CD4-positive, CD25-positive, alpha-beta regulatory T cell (primary cell): ENCODE measurements at places on chromosomes 5 and 9.

DNA sequence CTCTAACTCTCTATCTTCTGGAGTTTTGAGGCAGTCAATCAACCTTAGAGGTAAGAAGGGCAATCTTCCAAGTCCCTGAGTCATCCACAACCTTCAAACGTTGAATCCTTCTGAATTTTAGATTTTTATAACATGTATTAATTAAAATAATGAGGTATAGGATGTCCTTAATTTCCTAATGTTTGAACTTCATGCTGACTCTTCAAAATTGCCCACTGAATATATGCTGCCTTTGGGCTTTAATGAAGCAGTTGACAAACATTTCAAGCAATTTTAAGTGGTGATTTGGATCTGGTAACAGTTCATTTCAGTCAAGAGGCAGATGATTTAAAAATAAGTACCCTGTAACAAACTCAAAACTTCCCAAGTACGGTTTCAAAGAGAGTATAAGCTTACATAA lies 26.0 kb downstream of the ERP44 start:
- no peak for DNase-seq

DNA sequence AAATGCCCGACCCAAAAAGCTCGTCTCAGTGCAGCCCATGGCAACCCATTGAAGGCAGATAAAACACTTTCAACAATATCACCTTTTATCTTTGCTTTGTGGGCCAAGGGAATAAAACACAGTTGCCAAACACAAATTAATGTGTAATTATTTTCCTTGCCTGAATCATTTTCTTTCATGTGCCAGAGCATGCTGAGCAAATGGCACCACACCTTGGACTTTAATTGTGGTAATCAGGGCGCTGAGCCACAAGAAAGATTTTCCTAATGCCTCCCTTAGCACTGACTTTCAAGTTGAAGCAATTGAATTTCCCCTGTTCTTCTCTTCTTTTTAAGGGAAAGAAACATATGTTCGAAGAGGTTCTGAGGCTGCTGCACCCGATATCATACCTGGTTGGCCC lies 297.1 kb upstream of the MSX2 start:
- no peak for DNase-seq

DNA sequence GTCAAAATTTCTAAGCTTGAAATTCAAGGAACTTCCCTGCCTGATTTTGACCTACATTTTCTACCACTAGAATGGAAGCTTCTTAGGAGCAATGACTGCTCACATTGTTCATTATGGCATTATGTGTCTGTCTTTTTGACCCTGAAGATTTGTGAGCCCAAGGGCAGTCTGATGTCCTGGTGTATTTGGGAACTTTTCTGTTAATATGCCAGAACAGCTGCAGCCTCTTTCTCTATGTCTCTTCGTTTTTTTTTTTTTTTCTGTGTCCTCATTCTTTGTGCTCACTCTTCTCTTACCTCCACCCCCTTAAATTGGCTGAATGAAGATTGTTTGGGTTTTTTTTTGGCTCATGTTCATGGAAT lies 34.8 kb upstream of the TMC1 start:
- no peak for DNase-seq

DNA sequence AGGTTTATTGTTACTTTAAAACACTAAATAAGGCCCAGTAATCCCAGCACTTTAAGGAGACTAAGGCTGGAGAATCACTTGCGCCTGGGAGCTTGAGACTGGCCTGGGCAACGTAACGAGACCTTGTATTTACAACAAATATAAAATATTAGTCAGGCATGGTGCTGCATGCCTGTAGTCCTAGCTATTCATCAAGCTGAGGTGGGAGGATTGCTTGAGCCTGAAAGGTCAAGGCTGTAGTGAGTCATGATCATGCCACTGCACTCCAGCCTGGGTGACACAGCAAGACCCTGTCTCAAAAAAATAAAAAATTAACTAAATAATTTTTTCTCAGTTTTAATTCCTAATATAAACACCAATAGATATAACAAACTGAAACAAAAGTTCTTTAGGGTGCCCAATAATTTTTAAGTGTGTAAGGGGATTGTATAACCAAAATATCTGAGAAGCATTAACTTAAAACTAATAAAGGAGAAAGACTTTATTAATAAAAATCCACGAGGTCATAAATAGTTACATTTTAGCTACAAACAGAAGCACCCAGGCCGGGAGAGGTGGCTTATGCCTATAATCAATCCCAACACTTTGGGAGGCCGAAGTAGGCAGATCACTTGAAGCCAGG lies 32.7 kb downstream of the FAM13B start:
- no peak for DNase-seq

GRCh38 chr9:98551511-98552286 lies 157.0 kb downstream of the GABBR2 start:
- no peak for DNase-seq

GRCh38 chr5:157026789-157027424 lies 32.0 kb downstream of the HAVCR1 start:
- DNase-seq, result no peak

- DNase-seq, result no peak
These were observed 243.6 kb downstream of the FANCC start for GRCh38 chr9:95073918-95074317.

DNA sequence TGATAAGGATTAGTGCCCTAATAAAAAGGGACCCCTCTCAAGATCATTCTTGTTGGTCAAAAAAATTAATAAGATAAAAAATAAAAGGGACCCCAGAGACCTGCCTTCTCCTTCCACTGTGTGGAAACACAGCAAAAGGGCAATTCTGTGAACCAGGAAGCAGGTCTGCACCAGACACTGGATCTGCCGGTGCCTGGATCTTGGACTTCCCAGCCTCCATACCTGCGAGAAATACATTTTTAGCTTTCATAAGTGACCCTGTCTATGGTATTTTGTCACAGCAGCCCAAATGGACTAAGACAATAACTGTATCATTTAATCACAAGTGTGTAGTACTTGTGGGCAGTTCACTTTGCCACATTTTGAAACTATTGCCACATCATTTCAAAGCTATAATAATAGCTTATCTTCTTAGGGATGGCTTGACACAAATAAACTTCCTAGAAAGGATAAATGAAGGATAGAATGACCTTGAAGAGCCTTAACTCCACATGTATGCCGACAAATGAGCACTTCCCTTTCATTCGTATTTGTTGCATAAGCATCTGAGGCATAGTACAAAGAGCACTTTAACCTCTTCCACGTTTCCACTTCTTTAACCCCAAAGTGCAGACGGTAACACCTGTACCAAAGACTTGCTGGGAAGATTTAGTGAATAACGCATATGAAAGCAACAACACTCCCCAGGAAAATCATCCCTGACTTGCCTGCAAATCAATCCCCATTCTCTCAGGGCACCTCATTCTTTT lies 336.5 kb downstream of the RFX3 start:
- no peak for DNase-seq

DNA sequence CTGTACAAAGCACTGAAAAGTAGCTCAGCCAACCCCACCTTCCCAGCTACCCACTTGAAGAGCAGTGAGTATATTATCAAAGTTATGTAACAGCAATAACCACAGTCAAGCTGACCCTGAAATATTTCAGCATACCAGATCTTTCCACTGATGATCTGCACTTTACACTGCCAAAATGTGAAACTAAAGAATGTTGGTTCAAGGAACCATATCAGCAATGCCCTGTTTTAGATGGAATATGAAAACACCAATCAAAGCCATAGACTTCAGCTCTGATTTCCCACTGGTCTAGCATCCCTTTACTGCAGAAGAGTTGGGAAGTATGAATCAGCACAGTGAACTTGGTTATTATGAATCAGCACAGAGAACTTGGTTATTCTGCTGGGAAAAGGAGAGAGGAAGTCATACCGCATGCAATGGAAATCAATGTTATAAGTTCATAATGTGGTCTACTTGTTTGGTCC lies 20.0 kb downstream of the CEMIP2 start:
- no peak for DNase-seq

GRCh38 chr9:98781588-98782383 lies 14.6 kb downstream of the ANKS6 start:
- DNase-seq, result no peak
